ENCODE measurements at places on chromosomes 3 and 15.

DNA sequence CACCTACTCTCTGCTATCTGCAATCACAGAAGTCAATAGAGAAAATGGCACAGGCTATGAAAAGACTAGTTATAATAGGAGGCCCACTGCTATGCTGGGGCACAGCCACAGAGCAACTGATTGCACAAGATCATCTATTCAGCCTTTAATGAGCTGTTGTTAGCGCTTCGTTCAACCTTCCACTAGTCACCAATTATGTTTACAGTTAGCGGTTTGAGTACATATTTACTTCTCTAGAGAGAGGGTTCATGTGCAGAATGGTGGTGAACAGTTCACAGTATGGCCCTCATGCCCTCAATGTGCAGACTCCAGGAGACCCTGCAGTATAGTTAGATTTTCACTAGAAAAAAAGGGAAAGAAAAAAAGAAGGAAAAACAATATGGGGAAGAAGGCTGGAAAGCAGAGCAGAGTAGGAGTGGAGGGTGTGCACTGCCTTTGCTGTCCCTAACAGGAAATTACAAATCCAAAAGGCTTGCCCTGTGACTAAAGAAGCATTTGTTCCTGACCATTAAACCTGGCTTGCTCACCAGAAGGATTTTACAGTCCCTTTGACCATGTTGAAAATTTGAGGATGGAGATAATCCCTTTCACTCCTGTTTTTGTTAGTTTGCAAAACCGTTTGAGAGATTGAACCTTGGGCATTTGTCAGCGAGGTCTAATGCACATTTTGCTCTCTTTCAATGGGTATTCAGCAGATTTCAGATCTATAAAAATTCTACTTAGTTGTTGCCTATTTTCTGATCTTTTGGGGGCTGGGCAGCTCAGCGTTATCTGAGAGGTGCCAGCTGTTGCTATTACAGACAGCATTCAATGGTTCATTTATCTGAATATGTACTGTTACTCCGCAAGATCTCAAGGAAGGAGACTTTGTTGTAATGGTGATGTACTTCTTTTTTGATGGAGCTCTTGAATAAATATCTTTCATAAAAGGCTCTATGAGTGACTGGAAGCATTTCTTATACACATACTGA is 296.1 kb downstream of the LSAMP start:
- no peak for DNase-seq

DNA sequence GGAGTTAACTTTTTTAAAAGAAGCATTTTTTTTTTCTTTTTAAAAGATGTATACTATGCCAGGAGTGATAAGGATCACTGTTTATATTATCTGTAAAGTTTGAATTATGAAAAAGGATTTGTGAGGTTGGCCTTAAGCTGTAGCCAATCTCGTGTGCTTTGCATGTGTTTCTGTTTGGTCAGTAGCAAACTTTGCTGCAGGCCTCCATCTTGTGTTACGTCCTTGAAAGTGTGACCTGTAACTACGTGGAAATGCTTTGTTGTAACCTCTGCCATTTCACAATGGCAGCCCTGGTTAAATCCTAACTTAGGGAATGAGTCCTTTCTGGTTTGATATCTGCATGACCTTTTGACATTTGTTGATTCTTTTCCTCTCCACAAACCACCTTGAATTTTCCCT is 1345.6 kb downstream of the NSUN3 start:
- DNase-seq = no peak

- DNase-seq = no peak
Measured at GRCh38 chr15:70437882-70438451, 325.4 kb downstream of the UACA start.

GRCh38 chr3:72814308-72814707 is 33.9 kb downstream of the SHQ1 start:
- no peak for DNase-seq

DNA sequence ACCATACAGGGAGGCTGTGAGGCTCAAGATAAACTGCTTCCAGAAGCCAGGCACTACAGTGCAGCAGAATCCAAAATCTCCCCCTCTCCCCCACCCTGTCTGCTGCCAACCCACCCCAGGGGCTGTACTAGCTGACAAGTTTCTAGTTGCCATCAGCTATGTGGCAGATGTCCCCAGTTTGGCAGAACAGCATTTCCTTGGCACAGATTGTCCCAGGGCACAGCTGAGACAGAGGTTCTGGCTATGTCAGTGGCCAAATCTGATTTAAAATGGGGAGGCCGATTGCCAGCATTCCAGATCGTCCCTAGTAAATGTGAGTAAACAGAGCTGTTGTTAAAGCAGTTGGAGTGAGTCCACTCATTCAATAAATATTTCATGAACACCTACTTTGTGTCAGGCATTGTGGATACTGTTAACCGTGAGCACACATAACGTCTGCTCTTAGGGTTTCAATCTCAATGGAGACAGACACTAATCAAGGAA is 28.0 kb upstream of the CCDC174 start:
- no peak for DNase-seq

DNA sequence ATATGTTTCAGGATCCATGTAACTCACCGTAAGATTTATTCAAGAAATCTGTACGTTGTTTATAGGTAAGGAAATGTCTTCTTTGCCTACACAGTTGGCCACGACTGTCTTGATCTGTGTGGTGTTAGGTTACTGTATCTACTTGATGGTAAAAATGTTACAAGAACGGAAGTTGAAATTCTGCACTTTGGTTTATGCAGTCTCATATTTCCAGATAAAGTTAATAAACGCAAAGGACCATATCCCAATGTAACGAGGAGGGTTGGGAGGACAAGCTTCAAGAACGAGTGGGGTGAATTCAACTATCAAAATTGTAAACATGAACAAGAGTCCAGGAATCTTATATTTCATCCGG is 1.0 kb downstream of the USF3 start:
- DNase-seq = no peak

DNA sequence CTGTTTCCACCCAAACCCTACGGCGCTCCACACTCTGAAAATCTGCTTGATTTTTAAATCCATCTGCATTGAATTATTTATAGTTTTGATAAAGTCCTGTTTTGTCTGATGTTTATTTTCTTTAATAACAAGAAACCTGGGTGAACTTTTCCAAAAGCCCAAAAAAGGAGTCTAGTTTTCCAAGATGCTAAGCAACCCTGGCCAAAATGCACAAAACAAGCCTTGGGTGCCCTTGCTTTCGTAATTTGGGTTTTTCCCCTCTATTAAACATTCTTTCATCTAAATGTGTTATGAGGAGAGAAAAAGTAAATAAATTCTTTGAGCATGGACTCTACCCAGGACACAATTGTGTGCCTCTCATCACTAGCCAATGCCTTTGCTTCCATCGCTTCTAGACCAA is 468.9 kb downstream of the MCTP2 start:
- DNase-seq = no peak

DNA sequence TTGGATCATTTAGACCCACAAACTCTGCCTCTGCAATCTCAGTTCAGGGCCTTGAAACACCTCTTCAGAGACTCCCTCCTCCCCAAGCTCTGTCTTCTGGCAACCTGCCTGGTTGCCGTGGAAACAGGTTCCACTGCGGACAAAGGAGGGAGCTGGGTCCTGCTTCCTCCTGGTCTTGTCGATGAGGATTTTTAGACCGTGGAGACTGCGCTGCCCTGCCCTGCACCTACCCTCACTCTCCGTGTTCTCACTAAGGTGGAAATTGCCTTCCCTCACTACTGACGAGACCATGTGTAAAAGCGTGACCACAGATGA is at the start of gene RTP1:
RTP1 (plus strand) TSS at position 152 of the 315 bp plus-strand sequence; CDS start at position 182, 30 bp downstream.
- DNase-seq = no peak

DNA sequence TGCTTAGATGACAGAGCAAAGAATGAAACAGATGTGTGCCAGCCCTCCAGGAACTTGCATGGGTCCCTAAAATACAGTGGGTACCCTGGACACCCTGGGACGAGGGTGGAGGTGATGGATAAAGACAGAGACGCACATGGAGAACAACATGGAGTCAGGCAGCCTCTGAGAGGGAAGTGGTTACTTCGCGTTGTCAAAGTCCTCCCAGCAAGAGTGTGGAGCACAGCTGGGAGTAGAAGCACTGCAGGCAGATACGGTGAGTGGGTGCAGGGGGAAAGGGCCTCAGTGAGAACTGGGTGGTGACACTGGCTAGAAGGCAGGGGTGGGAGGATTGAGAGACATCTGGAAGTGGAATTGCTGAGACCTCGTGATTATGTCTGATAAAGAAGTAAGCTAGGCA is 70.8 kb upstream of the PRR20G start:
- no peak for DNase-seq

GRCh38 chr15:57606816-57607215 is 15.1 kb downstream of the MYZAP start:
- no peak for DNase-seq

DNA sequence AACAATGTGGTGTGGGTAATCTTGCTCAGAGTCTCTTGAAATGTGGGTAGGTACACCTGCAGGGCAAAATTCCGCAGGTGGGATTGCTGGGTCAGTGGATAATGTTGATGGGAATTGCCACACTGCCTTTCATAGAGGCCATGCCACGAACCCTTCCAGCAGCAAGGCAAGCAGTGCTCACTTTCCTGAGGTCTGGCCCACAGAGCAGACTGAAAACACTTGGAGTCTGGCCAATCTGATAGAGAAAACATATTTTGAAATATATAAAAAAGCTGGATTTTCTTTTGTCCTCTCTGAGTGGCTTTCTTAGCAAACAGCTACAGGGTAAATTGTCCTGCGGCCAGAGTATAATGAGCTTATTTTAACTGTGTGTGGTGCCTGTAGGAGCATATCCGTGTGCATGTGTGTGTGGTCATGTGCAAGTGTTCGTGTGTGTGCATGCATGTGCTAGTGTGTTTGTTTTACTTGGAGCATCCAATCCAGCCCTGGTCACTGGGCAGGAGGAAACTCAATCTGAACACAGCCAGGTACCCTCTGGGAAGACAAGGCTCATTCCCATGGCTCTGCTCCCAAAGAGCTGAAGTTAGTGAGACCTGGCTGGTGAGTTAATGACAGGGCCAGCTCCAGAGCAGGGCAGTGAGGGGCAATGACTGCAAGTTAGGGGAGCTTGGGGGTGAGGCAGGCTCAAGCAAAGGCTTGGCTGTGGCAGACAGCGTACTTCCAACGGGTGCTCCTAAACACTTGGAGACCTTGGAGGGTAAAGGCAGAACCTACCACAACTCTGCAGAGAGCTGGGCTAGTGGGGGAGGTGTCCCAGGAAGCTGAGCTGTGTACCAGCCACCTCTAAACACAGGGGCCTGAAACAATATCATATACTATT is 91.3 kb downstream of the PLXNA1 start:
- no peak for DNase-seq

- no peak for DNase-seq
Measured at GRCh38 chr3:130656627-130657026, 90.0 kb downstream of the PIK3R4 start.

DNA sequence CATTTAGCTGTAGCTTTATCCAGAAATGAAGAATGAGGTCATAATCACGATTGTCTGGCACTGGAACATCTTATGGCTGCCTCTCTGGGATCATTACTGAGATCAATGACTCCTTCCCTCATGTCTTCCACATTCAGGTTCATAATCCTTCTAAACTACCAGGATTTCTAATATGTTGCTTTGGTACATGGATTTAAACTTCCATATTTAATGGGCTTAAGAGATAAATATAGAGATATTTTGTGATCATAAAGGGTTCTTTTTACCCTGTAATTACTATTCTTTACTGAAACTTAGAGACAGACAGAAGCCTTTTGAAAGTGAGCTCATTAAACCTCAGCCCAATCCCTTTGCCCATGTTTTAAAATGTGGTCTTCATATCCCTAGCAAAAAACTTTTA is 575.4 kb upstream of the ALCAM start:
- DNase-seq = no peak

DNA sequence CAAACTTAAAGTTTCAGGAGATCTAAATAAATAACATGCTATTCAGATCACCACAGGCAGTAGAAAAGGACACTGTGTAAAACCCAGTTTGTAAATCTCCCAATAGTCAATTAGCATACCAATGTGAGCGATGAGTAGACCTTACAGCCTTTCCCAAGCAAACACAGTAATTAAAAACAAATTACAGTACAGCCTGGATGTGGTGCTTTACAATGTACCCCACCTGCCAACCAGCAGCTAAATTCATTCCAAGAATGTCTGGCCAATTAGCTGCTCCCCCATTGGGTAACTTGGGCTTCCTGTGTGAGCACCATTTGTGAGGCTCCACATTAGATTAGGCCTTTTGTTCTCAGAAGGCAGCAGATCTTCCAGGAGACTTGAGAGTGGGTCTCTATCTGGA is 635.0 kb downstream of the TBL1XR1 start:
- no peak for DNase-seq

DNA sequence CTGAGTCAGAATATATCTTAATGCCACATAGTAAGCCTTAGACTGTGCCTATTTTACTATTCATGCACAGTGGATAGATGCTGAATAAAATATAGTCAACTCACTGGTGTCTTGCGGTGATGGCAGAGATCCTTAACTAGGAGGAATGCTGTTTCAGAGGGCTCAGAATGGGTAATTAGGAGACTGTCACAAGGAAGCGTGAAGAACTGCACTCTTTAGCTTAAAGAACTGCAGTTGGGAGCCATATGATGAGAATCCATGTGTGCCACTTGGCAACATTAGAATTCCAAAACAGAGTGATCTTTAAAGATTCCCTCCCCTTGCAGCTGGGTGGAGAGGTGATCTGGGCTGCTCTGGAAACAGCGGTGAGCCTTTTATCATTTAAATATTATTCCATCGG is 357.6 kb downstream of the MCTP2 start:
- no peak for DNase-seq

DNA sequence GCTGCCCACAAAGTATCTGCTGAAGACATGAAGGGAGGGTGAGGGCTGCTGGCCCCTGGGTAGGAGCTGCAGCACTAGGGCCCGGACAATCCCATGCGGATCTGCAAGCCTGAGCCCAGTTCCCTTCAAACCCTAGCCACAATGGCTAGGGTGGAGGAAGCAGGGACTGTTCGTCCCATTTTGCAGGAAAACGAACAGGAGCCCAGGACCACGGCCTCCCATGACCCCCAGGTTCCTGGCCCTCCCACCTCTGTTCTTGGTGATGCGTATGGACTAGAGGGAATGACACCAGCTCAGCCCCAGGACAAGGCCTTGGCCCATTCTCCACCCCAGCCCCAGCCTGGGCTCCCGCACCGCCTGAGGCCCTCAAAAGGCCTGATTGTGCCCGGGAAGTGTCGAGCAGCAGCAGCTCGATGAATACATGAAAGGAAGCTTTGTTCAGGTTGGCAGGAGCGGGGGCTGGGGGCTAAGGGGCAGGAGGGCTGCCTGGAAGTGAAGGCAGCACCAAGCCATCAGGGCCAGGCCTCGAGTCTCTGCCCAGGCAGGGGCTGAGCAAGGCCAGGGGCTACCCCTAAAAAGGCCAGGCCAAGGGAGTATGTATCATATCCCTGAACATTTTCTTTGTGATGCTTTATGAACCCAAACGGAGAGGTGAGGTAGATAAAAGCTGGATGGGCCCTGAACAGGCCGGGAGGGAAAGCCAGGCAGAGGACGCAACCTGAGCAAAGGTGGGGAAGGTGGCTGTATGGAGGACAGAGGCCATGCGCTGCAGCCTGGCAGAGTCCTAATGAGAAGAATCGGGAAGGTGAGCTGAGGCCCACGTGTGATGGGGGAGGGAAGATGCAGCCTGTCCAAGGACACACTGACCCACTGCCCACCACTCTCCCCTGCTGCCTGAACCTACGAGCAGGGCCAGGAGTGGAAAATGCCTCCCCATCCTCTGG is 12.2 kb downstream of the SEMA7A start:
- no peak for DNase-seq

GRCh38 chr3:21634112-21634511 is 116.9 kb downstream of the ZNF385D start:
- DNase-seq = no peak

- DNase-seq = no peak
Measured at GRCh38 chr3:108221393-108221792, 831 bp downstream of the IFT57 start.

- DNase-seq = no peak
Measured at GRCh38 chr15:26864664-26865191, 2.1 kb upstream of the GABRA5 start.
